ENCODE measurements at places on chromosomes 4 and X.

GRCh38 chr4:172055046-172055445, 241.8 kb downstream of the GALNTL6 start:
- DNase-seq, result no peak

GRCh38 chr4:108774809-108775530, 12.1 kb upstream of the ETNPPL start:
- DNase-seq, result no peak

- no peak for DNase-seq
Observed at GRCh38 chrX:154374313-154375155, at the start of gene FLNA. FLNA (minus strand) TSS chrX:154374634; CDS start chrX:154371245, 3,389 bp downstream.

- DNase-seq, result no peak
Observed at GRCh38 chr4:176735300-176735699, 57.4 kb downstream of the VEGFC start.

GRCh38 chr4:122652379-122652778, 31.5 kb upstream of the IL21 start:
- peak; percentile 42 for DNase-seq

DNA sequence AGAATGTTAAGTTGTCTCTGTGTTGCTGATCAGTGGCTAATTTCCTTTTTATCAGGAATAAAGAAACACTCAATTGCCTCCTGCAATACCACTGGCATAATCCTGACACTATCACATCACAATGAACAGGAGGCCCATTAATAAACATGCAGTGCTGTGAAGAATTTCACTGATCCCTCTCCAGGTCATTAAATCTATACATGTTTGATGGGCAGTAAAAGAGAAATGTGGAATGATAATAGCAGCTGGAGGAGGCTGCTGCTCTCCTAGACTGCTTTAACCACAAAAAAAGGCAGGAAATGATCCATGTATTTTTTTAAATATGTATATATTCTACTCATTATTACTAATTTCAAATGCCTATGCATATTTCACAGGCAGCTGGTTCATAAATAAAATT, 202.1 kb downstream of the CENPC start:
- DNase-seq, result no peak

GRCh38 chr4:134544303-134544770, 342.7 kb upstream of the PABPC4L start:
- DNase-seq, result no peak

DNA sequence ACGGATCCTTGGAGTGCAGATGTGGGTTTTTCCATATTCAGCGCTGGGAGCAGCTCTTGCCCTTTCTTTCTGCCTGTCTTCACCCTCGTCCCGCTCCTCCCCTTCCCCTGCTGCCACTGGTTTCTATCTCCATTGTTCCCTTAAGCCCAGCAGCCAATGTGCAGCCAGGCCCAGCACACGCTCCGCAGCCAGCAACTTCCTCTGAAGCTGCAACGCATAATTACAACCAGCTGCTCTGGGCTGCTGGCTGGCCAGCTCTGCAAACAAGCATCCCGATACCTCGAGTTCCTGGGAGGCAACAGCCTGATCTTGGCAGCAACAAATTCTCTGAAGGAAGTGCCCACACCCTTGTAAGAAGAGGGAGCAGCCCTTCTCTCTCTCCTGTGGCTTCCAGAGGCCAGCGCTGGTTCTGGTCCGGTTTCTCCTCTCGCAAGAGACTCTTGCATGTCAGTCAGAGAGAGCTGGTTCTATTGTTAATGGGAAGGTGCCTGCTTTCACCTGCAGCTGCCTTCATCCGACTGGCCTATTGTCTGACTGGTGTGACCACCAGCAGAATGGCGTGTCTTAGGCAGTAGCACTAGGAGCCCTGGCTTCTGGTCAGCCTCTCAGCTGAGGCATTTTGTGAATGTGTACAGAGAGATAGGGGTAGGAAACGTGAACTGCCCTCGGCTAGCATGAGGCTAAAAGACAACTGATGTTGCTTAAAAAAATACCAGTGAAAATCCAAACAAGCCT, 83.8 kb upstream of the MAML3 start:
- no peak for DNase-seq

GRCh38 chr4:159684061-159684460, 581.2 kb downstream of the RAPGEF2 start:
- no peak for DNase-seq

DNA sequence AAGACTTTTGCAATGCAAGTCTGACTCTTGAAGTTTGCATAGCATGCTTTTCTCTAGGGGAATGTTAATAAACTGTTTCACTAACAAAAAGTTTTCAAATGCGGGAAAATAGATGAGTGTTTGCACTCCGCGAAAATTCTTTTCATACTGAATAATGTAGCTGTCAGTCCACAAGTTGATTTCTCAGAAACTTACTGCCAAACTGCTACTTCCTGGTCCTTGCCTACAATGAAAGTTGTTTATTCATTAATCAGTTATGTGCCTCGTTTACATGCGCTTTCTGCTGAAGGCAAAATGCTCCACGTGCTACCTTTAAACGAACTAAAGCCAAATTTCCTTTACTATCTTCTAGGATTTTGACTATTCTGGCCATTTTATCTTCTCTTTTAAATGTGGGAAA, 166.2 kb downstream of the MAGEB17 start:
- no peak for DNase-seq

- no peak for DNase-seq
Observed at GRCh38 chr4:48266781-48267180, 2.9 kb downstream of the TEC start.

GRCh38 chrX:106599411-106599810, 12.4 kb upstream of the RADX start:
- DNase-seq, result no peak

DNA sequence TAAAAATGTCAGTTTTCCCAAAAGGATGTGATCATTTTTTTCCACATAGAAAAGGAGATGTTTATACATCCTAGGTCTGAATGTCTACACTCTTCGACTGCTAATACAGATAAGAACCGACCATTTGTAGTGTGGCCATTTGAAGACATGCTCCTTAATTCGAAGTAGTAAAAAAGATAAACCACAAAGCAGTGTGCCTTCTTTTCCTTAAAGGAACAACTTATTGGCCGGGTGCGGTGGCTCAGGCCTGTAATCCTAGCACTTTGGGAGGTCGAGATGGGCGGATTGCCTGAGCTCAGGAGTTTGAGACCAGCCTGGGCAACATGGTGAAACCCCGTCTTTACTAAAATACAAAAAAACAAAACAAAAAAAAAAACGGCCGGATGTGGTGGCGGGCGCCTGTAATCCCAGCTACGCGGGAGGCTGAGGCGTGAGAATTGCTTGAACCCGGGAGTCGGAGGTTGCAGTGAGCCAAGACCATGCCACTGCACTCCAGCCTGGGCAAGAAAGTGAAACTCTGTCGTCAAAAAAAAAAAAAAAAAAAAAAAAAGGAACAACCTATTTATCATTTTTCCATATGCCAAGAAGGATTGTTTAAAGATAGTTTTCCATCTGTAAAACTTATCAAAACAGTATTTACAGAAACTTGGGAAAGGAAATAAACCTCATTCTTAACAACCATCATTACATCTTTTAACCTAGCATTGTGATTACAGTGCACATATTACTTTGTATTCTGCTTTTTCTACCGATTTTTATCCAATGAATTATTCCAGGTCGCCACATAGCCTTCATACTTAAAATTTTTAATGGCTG, 2.6 kb downstream of the INTS6L start:
- no peak for DNase-seq

GRCh38 chr4:2785613-2786012, 7.3 kb upstream of the SH3BP2 start:
- no peak for DNase-seq

All from stimulated activated CD4-positive, alpha-beta T cell treated with anti-CD3 and anti-CD28 coated beads, Interleukin-2, amount 100 ng/mL, for 4 hours (primary cell).